ENCODE measurements at places on chromosomes 3 and 15.

DNA sequence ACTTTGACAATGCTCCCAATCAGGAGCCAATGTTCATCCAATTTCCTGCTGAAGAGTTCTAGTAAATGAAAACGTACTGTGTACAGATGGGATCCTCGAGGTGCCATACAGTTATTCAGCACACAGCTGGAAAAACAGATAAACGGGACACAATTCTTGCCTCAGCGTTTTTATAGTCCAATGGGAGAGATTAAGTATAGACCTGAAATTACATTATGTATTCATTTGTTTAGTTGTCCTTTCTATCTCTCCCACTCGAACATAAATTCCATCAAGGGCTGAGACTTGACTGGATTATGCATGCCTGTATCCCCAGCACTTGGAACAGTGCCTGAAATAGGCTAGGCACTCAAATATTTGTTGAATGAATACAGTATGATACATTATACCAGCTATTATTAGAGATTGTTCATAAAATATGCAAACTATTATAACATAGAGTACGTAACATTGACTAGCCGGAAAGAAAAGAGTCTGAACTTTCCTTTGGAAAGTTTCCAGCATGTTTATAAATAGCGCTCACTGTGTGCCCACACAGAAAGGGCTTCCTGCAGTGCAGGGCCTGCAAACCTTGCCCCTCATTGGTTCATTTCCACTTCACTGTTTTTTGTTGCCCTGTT is 27.4 kb upstream of the SNTN start:
- DNase-seq = no peak

DNA sequence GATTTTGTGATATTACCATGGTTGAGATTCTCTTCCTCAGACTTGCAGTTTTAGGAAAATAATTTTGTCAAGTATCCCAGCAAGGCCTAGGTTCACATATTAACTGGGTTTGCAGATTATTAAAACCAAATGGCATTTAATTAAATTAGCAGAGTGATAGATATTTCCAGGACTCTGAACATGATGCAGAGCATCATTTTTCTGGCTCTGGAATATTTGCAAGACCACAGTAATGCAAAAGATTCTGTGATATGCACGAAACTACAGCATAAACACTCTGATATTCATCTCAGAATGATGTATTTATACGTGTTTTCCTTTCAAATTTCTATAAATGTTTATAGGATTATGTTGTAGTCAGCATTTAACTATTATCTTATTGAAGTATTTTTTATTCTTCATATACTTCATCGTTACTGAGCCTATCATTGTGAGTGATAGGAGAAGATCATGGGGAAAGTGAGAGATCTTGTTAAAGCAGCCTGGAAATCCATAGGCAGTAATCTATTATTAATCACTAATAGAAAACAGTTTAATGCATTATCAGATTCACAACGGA is 1245.6 kb downstream of the OTOL1 start:
- DNase-seq = no peak

DNA sequence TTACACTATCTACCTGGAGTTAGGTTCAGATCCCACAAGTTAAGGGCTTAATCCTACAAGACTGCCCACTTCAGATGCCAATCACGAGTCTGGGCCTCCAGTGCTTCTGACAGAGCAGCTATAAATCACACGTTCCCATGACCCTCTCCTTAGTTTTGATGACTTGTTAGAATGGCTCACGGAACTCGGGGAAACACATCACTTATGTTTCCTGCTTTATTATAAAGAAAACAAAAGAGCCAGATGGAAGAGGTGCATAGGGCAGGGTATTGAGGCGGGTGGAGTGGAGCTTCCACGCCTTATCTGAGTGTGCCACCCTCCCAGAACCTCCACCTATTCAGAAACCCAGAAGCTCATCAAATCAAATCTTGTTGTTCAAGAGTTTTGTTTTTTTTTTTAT is 170.8 kb downstream of the MOBP start:
- DNase-seq = no peak

DNA sequence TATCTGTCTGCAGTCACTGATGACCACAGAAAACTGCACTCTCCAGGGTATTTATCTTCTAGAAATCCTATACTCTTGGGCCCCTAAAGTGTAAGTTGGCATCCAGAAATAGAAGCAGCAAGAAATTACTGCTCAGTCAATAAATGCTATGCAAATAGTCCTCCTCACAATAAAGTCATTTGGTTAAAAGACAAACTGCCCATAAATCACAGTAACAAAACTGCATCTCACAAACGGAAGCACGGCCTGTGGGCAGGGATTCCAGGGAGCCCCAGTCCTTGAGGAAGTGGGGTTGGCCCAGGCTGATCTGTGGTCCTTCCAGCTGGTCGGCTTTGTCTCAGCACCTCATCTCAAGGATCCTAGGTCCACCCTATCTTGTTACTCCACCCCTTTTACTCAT is 29.7 kb upstream of the SPATA12 start:
- no peak for DNase-seq

DNA sequence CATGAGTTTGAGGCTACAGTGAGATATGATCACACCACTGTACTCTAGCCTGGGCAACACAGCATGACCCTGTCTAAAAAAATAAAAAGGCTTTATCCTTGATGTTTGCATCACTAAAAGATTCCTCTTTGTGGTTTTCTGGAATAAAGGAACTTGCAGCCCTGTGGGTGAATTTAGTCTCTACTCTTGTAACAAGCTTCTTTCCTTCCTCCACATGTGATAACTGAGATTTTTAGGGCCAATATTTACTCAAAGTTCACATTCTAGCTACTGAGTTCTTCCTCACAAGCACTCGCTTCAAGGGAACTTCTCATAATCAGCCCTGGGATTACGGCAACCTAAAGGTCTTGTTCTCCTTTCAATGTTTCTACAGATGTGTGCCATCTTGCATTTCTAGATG is 24.6 kb downstream of the COMMD2 start:
- DNase-seq = no peak

DNA sequence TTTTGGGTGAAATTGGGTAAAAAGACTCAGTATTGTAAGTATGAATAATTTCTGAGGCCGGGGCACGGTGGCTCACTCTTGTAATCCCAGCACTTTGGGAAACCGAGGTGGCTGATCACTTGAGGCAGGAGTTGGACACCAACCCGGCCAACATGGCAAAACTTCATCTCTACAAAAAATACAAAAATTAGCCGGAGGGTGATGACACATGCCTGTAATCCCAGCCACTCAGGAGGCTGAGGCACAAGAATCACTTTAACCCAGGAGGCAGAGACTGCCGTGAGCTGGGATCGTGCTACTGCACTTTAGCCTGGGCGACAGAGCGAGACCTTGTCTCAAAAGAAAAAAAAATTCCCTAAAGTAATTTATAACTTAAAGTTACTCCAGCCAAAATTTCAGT is 162.2 kb downstream of the APBA2 start:
- no peak for DNase-seq

GRCh38 chr15:72229947-72230196 is 1.1 kb downstream of the PKM start:
- DNase-seq = no peak

DNA sequence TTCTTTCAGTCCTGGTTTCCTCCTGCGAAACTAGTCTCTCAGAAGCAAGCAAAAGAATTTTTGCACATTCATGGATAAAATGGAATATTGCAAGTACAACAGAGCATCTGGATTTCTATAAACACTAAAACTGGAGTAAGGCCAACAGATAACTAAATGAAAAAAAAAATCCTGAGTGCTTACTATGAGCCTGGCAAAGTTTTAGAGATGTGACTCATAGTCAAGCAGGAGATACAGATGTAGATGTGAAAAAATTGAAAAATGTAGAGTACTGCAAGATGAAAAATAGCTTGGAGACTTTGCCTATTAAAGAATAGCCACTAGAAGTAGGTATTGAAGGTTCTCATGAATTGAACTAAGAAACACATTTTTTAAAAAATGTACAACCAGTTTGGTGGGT is 397.4 kb downstream of the OTOL1 start:
- DNase-seq = no peak
